ENCODE measurements at places on chromosomes 12 and 14.

- DNase-seq = no peak
Observed at GRCh38 chr12:118271183-118271582, 101.5 kb downstream of the TAOK3 start.

DNA sequence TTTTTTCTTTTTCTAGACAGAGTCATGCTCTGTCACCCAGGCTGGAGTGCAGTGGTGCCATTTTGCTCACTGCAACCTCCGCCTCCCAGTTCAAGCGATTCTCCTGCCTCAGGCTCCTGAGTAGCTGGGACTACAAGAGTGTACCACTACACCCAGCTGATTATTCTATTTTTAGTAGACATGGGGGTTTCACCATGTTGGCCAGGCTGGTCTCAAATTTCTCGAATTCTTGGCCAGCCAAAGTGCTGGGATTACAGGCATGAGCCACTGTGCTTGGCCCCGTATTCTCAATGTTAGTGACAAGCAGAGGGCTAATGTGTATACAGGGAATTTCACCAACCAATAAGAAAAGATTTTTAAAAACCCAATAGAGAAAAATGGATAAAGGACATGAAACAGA, 8.4 kb downstream of the PLBD2 start:
- DNase-seq = no peak

GRCh38 chr12:6165395-6165794, 34.8 kb upstream of the CD9 start:
- DNase-seq = no peak

DNA sequence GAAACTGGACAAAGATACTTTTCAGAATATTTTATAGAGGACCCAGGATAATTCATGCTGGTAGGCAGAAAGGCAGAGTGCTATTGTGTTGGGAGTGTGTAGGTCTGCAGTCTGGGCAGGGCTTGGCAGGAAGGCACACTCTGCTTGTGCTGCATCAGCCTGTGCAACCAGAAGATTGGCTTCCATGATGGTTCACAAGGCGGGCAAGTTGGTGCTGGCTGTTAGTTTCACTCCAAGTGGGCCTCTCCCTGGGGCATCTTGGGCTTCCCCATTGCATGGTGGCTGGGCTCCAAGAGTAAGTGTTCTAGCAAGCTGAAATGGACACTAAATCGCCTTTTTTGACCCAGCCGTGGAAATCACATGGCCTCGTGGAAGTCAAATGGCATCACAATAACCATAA, 1.8 kb upstream of the UBE2N start:
- DNase-seq = no peak

GRCh38 chr12:44059476-44059875, 223.6 kb downstream of the TMEM117 start:
- DNase-seq = no peak

DNA sequence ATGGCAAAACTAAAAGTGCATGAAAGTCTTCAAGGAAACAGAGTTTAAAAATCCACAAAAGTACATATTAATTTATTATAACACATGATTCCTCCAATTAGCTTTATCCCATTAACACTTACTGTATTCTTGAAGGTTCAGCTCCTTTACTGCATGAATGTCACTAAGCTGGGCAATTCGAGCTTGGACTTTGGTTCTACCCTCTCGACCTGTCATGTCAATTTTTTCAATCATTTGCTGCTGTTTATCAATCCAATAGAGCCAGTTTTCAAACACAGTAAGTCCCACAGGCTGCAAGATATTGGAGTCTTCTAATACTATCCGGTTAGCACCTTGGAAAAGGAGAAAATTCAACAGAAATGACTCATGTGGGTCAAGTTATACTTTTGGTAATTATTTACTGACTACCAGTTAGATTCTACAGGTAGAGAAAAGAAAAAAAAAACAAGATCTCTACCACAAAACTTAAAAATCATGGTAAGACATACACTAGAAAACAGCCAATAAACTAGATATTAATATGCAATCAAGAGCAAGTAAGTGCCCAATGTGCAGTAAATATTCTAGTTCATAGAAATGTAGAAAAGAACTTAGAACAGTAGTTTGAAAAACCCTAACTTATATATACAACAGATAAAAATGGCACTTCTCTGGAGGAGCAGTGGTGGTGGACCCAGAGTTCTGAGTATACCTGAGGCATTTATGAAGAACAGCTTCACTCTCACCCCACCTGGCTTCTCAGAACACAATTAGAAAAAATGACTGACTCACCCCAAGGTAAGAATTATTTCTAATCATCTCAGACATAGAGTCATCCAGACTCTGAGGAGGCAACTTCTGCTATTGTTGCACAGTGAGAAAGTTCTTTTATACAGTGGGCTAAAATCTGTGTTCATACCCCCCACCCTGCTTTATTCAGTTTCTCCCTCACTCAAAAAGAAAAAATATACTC, 67.7 kb downstream of the BCL2L14 start:
- DNase-seq = no peak

GRCh38 chr14:59189091-59189785, 771 bp downstream of the DAAM1 start:
- peak; percentile 24 for DNase-seq

Data from fibroblast of pulmonary artery (primary cell).